Stimulated activated CD4-positive, alpha-beta T cell treated with anti-CD3 and anti-CD28 coated beads, TNF-alpha, amount 100 ng/mL, for 4 hours (primary cell): ENCODE measurements at places on chromosomes 4 and X.

DNA sequence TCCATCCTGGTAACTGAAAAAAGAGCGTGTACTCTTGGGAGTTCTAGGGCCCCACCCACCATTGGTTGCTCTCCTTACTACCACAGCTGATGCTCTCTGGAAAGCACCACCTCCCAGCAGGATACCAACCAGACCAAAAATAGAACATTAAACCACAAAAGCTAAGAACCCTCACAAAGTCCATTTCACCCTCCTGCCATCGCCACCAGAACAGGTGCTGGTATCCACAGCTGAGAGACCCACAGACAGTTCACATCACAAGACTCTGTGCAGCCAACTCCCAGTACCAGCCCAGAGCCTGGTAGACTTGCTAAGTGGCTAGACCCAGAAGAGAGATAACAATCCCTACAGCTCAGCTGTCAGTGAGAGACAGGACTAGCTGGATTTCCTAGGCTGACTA is 240.6 kb downstream of the PABPC4L start:
- no peak for DNase-seq

DNA sequence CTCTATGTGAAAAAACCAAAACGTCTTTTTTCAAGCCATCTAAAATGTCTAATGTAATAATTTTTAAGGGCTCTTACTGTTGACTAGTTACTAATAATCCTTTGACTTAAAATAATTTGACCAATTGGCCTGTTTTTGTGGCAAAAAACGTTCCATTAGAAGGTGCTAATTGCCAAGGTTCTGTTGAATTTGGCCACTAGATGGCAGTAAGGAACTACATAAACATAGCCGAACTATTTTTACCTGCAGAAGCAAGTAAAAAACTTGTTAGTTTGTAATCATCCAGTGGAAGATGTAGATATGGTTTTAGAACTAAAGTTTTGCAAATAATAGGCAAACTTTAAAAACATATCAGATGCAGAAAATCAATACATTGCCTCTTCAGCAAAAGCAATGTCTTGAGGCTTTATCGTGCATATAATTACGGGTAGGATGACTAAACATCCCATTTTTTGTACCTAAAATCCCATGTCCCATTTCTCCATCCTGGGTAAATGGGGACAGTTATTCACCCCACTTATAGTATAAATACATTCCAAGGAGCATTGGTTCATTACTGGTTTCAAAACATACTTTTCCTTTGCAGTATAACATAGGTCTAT is 57.6 kb downstream of the PROM1 start:
- no peak for DNase-seq

DNA sequence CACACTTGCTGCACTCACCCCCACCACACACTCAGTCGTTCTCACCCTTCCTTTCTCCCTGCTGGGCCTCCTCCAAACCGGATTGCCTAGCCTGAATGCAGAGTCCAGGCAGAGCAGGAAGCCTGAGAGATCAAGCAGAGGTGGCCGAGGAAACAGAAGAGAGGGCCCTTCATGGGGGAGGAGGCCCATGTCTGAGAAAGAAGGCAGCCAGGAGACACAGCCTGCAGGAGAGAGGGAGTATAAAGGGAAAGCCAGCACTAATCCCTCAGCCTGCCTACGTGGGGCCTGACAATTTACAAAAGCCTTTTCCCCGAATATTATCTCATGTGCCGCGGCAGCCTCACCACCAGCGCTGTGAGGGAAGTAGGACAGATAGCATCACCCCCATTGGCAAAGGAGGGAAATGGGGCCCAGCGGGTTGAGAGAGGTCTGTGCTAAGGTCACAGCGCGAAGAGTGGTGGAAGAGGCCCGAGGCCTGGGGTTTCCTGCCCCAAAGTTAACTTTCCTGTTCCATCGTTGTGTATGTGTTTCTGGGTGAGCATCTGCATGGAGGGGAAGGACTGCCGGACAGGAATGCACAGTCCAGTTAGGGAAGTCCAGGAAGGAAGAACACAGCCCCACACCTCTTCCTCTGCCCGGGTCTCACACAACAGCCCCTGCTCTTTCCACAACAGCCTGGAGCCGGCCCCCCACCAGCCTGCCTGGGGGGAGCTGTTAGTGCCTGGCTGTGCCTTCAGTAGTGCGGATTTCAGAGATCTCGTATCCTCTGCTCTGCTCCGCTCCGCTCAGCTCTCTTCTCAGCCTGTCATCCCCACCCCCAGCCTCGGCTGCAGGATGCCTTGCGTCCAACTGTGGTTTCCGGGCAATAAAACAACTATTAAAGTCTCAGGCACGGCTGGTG is 50.9 kb upstream of the BCOR start:
- no peak for DNase-seq

- no peak for DNase-seq
Observed at GRCh38 chr4:31968842-31969241, 1248.7 kb downstream of the PCDH7 start.

DNA sequence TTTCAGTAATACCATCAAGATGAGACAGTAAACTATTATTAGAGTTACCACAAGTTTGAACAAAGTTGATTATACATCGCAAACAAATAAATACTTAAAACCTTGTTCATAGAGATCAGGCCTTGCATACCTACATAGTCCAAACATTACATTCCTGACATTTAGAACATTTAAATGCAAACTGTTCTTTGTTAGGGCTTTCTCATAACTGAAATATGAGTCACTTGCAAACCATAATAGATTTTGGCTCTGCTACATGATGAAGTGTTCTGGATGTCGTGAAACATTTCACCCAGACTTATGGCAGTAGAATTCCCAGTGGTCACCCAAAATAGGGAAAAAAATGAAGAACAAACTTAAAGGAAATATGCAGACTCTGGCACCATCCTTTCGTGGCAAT is 75.0 kb downstream of the FAT4 start:
- no peak for DNase-seq

DNA sequence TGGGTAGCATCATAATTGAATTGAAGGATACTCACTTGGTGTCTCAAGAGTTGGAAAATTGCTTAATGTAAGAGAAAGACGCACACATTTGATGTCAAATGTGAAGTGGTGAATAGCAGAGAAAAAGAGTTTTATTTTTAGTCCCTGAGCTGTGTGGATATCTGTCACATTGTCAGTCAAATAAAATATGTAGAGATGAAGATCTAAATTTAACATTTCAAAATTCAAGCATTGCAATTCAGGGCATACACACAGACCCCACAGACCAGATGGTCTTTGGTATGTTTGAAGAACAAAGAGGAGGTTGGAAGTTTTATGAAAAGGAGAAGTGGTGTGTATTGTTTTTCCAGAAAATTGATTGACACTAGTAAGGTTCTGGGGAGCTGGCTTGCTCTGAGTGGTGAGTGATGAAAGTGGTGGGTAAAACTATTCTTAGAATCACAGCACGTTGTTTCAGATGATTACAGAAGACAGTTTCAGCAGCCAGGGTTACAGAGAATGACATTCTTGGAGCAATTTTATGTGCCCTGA is 44.9 kb upstream of the BBS12 start:
- no peak for DNase-seq

DNA sequence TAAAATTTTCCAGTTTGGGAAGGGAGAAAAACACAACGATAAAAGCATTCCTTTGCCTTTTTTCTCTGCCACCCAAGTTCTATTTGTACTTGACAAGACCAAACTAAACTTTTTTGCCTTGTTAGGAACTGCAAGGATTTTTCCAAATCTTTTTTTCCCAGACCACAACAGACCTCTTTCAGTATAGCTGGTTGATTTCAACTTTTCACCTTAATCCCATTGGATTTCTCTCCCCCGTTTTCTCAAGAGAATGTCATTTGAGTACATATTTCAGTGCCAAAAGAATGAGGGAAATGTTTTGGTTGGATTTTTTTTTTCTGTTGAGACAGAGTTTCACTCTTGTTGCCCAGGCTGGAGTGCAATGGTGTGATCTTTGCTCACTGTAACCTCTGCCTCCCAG is 18.5 kb upstream of the SGMS2 start:
- DNase-seq, result no peak

- DNase-seq, result no peak
Observed at GRCh38 chrX:129772796-129773431, 6.8 kb upstream of the SASH3 start.

- DNase-seq, result no peak
Observed at GRCh38 chr4:152776352-152776751, 3.2 kb downstream of the TIGD4 start.

DNA sequence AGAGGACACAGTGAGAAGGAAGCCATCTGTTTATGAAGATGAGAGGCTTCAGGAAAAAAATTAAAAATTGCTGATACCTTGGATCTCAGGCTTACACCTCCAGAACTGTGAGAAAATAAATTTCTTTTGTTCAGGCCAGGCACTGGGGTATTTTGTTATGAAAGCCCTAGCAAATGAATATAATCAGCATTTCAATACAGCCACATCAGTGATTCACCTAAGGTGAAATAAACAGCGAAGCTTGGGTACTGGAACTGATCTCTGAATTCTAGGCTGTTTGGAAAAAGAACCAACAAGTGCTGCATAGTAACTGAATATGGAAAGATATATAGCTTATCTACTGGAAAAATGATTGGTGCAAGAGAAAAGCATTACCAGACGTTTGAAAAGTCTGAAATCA is 88.5 kb downstream of the PDS5A start:
- DNase-seq, result no peak

- no peak for DNase-seq
Observed at GRCh38 chrX:71250841-71251240, 3.1 kb downstream of the ZMYM3 start.

GRCh38 chr4:150136481-150136880 is 58.2 kb downstream of the DCLK2 start:
- no peak for DNase-seq

DNA sequence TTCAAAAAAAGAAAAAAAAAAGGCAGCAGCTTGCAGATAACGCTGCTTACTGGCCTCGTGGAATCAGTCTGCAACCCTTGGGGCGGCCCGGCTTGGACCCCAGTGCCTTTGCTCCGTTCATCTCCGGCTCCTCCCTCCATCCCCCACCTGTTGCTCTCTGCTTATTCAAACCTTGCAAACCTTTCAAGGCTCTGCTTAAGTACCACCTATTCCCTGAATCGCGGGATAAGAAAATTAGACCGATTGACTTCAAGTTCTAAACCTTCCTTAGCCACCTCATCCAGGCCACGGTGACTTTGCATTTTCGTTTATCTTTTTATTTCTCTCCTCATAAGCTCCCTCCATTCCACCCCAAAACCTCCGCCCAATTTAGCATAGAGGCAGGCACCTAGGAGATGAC is 1.4 kb upstream of the PHKA1 start:
- no peak for DNase-seq

- no peak for DNase-seq
Observed at GRCh38 chrX:1011691-1012283, 200.7 kb downstream of the CRLF2 start.

- no peak for DNase-seq
Observed at GRCh38 chrX:130676861-130677260, 226.1 kb downstream of the ENOX2 start.

GRCh38 chrX:120264341-120264740 is 13.7 kb downstream of the ZBTB33 start:
- DNase-seq, result no peak
